ENCODE measurements at places on chromosomes 5 and 9.

DNA sequence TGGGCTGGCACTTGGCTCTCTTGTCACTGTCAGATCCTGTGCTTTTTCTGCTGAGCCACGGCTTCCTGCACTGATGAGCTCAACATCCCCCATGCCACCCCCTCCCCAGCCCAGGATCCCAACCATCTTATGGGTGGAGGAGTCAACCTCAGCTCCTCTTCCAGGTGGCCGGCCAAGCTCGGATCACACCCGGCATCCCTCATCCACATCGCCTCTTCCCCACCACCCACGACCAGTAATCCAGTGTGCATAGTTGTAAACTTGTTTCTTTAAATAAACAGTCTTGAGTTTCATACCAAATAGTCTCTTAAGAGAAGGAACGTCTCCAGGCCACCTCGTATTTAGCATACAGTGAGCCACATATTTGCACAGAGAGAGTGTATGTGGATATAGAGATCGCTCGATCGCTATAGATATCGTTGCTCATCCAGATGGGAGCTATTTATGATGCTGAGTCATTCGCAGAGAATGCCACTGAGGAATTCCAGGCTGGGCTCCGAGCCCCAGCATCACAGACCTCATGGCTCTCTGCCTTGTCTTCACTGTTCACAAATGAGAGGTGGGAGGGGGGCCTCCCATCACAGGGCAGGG is 61.8 kb upstream of the CPLX2 start:
- DNase-seq: no peak

DNA sequence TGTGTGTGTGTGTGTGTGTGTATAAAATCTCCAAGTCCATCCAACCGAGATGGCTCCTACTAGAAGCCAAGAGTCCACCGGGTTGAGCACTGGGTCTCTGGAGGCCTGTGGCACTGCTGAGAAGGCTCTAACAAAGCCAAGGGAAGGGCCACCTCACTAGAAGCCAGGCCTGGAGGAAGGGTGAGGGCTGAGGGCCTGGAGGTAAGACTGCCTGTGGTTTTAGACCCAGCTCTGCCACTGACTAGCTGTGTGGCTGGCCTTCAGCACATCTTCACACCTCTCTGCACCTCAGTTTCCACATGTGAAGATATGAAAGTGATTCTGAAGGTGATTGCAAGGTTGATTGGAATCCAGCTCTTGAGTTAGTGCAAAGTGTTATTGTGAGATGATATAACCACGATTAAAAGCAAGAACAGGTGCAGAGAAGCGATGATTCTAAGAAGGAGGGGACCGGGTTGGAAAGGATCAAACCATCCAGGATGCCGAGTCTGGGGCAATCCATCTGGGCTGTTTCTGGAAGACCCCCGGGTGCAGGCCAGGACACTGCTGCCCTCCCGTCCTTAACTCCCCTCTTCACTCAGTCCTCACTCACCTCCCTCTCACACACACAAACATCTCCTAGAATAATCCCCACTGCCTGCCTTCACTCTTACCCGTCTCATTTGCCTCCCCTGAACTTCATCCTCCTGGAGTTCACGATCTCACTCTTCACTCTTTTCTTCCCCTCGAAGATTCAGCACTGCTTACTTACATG is 2.3 kb downstream of the IL4 start:
- DNase-seq: no peak

- no peak for DNase-seq
Observed at GRCh38 chr5:40154194-40154593, 525.5 kb upstream of the PTGER4 start.

GRCh38 chr5:1497795-1498622 is 25.8 kb downstream of the LPCAT1 start:
- no peak for DNase-seq

- no peak for DNase-seq
Observed at GRCh38 chr5:6039111-6039510, 339.2 kb downstream of the MED10 start.

- DNase-seq: no peak
Observed at GRCh38 chr5:177457852-177458681, 11.5 kb downstream of the PRR7 start.

- DNase-seq: no peak
Observed at GRCh38 chr5:143583409-143583808, 179.9 kb upstream of the NR3C1 start.

- peak; percentile 32 for DNase-seq
Observed at GRCh38 chr9:6415266-6415665, 2.3 kb downstream of the UHRF2 start.

DNA sequence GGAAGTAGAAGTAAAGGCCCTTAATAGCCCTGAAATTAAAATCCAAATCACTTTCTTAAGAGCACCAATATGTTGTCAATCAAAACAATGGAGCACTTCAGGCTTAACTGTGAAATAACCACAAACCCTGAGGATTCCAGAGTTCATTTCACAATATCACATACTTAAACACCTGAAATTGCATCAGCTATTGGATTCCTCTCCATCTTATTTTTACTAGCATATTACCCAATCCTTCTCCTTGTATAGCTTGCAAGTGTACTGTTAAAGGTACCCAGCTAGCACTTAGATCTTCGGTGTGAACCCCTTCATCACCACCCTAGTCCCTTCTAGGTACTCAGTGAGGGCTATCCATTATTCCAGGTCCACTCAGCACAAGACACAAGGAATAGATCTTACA is 287.3 kb downstream of the EFNA5 start:
- no peak for DNase-seq

DNA sequence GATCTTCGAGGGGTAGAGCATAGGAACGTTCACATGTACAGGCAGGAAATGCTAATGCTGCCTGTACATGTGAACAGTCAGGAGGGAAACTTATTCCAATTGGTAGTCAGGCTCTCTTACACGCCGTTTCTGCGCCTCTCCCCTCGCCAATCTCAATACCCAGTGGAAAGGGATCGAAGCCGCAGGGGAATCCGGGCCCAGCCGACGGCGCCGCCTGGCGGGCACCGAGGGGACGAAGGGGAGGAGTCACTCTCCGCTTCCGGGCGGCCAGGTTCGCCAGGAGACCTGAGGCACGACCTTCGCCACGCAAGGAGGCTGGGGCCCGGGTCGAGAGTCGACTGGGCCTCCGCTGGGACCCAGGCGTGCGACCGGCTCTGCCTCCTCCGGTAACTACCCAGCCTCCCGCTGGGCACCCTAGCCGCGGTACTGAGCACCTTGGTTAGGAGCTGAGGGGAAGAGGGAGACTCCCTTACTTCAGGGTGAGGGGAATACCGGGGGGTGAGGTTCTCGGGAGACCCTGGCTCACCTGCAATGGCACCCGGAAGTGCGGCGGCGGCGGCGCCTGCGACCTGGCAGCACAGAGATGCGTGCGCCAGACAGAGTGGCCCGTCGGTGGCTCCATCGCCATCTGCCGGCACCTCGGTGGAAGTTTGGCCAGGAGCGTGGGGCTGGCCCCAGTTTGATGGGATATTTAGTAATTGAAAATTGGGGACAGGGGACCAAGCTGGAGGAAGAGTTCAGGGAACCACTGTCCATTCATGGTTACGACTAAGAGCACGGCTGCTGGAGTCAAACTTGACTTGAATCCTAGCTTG is at the start of gene PIGO:
Gene PIGO (minus strand): TSS at position 557 of the 815 bp plus-strand sequence. CDS start 1,026 bp downstream, outside the sequence.
- DNase-seq: peak; percentile 87

GRCh38 chr5:56871777-56872176 is 37.6 kb upstream of the SETD9 start:
- DNase-seq: no peak

DNA sequence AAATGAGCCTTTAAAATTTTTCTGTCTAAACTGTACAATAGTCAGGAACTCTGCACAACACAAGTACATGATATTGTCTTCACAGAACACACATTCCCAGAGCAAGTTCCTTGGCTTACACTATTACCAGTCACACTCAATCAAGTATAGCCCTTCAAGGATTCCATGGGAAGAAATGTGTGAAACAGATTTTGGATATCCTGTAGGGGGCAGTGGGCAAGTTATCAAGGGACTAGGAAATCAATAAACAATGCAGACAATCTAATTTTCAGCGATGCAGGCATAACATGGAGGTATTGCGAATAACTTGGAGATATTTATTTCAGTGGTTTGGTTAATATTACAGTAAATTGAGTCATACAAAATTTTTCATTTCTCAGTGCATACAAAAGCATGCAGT is 1171.5 kb upstream of the NUDT12 start:
- DNase-seq: no peak

- DNase-seq: peak; percentile 17
Observed at GRCh38 chr9:93525476-93525875, 50.9 kb upstream of the PHF2 start.

GRCh38 chr5:108727236-108727650 is 20.5 kb upstream of the FER start:
- DNase-seq: peak; percentile 10

DNA sequence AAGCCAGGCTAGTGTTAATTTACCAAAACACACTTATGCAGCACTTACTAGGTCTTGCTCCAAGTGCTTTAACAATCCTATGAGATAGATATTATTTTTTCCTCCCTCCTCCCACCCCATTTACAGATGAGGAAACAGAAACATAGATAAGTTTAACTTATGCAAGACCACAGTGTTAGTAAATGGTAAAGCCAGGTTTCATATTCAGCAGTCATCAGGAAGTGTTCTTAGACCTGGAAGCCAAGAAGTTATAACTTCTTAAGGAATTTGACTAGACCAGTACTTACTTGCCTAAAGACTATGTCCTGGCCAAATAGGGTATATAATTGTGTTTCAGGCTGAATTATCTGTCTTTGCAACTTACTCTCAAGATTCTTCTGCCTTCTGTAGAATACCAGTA is 15.9 kb downstream of the ABHD17B start:
- no peak for DNase-seq

DNA sequence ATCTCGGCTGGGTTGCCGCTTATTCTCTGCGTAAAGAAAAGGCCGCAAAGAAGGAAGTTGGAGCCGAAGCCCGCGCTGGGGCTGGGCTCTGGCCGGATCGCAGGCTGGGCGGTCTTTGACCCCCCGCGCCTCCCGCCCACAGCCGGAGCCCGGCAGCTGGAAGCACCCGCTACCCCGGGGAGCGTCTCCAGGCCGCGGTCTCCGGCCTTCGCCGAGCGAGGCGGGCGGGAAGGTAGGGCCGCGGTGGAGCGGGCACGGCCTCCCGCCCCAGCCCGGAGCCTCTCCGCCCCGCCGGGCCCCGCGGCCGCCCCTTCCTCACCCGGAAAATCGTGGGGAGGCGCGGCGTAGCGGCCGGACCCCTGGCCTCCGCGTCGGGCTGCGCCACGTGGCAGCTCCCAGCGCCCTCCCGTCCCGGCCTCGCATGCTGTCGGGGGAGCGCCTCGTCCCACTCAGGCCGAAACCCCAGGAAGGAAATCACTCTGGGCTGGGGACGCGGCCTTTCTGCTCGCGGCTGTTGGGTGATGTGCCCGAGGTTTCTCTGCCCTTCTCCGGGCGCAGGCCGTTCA is 12.0 kb downstream of the FOXD1 start:
- no peak for DNase-seq

- no peak for DNase-seq
Observed at GRCh38 chr9:135330685-135331590, 148.6 kb upstream of the PPP1R26 start.

DNA sequence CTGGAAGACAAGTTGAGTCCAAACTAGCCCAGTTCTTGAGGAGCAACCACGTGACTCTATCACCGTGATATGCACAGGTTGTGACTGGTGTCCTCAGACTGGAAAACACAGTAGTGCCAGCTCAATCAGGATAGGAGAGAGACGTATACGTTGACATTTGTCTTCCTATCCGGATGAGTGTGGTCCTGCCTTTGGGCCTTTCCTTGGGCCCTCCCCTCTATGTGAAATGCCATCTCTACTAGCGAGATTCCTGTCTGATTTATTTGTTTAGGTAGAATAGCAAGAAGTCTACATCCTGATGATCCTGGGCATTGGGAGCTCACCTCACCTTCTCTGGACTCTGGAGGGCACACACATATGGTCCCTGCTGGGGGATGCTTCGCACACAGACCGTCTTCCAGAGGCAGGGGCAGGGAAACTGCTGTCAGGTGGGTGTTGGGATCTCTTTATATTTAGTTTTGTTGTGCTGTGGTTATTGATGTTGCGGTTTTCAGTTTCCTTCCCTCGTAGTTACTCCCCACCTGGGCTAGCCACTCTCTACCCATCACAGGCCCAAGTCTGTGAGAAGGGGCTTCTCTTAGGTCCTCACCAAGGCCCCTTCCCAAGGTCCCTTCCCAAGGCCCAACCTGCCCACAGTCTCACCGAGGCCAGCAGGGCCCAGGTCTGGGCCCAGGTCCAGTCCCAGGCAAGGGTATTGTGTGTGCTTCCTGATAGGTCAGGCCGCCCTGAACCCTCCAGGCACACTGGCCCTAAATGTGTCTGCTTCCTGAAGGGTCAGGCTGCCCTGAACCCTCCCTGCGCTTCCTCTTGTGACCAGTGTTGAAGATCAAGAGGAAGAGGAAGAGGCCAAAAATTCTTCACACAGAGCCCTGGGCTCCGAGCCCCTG is 19.0 kb upstream of the SPINK4 start:
- DNase-seq: no peak

DNA sequence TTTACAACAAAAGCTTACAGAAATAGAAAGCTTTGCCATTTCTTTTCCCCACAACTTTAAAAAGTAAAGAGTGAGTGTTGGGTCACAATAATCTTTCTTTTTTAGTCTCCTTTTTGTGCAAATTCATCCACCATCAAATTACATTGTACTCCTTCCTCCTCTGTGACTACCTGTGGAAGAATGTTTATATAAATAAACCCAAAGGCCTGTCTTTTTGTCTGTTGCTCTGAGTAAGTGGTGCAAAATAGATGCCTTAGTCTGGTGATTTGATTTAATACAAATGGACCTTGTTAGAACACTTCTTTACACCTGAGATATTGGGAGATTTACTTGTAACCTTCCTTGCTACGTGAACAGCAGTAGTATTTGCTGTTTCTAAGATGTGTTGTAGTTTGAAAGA is 53.5 kb upstream of the TAF11L2 start:
- DNase-seq: no peak

DNA sequence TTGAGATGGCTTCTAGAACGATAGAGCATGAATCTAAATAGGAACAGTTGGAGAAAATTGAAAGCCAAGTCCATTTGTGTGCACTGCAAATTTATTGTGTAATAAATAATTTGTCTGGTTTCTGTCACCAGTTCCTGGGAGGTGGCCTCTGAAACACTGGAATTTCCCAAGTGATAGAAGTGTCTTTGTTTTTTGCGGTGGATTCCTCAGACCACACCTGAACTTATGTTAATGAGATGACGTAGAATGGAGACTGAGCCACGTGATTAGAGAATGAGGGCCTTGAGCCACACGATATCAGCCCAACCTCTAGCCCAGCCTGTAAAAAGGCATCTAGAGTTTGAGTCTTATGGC is 105.1 kb downstream of the MSX2 start:
- DNase-seq: no peak

- DNase-seq: no peak
Observed at GRCh38 chr9:14895806-14896205, 14.4 kb downstream of the FREM1 start.

- DNase-seq: no peak
Observed at GRCh38 chr5:151157426-151158286, at the start of gene ANXA6. TSS of gene ANXA6 (minus strand) at chr5:151157779. CDS start at chr5:151147901, 9,878 bp downstream.
